ENCODE measurements at places on chromosomes 11 and 22.

DNA sequence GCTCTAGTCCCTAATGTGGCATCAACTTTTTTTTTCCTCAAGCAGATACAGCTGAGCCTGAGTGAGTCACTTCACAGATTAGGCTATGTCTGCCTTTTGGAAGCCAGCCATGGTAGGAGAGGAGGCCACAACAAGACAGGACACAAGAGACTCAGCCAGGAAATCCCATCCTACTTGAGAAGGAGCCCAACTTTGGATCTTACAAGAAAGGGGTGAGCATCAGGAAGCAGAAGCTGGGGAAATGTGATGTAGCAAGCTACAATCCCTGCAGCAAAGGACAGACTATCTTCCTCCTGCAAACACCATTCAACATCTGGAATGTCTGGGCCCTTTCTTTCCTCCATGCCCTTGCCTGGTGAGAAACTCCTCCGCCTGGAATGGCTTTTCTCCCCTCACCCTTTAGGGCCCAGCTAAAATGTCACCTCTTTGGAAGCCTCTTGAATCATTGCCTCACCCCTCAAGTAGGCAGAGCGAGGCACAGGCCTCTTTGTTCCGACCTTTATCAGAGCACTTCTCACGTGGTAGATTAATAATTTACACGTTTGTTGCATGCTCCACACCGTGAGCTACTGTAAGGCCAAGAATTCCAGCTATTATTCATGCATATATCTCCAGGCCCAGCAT lies 156.4 kb upstream of the PITPNB start:
- peak; percentile 20 for DNase-seq

GRCh38 chr11:82404981-82405380 lies 328.7 kb downstream of the FAM181B start:
- no peak for DNase-seq

DNA sequence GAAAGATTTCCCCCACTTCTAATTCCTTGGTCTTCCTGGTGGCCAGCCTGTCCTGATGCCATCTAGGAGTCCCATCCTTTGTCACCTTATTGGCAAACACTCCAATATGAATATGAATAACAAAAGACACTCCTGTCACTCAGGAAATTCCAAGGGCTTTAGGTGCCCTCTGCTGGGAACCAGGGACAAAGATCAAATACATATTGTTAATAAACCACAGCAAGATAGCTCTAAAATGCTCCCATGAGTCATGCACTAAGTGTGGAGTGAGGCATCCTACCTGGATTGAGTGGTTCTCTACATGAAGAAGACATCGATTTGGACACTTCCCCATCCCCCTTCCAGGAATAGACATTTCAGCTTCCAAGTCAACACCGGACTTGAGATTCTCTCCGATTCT lies 823.6 kb downstream of the TBC1D22A start:
- DNase-seq: no peak

GRCh38 chr22:50476868-50477267 lies 2.0 kb upstream of the SBF1 start:
- DNase-seq: no peak

DNA sequence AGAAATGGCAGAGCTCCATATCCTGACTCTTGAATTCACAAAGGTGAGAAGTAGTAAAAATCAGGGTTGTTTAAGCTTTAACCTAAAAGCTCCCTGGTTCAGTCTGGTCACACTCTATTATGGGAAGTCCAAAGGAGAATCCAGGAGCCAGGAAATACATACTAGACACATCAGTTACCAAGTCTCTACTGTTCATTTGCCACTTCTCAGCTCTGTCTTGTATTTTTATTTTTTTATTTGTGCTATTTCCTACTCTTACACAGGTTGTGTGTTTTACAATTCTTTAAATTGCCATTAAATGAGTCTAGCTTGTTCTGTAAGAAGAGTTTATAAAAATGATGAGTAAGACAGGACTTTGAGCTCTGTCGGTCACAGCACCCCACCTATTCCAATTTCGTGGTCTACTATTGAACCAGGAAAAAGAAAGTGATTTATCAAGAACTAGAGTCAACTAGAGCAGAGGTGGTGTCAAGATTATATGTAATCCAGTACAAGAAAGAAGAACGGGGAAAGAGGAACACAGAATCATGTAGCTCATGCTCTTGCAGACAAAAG lies 9.7 kb downstream of the MS4A12 start:
- no peak for DNase-seq

DNA sequence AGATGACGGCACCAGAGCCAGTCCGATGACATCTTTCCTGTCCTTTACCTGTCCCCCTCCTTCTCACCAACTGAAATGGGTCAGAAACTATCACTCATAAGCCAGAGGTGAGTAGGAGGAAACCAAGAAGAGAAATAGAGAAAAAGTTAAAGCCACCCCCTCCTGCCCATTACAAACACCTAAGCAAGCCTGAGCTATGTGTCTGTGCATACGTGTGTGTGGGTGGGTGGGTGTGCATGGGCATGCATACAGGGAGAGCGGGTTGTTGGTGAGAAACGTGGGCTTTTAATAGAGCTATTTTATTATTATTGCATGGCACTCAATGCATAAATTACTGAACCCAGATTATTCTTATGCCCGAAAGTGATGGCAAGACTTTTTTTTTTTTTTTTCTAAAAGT lies 2.6 kb downstream of the PATE4 start:
- DNase-seq: no peak

DNA sequence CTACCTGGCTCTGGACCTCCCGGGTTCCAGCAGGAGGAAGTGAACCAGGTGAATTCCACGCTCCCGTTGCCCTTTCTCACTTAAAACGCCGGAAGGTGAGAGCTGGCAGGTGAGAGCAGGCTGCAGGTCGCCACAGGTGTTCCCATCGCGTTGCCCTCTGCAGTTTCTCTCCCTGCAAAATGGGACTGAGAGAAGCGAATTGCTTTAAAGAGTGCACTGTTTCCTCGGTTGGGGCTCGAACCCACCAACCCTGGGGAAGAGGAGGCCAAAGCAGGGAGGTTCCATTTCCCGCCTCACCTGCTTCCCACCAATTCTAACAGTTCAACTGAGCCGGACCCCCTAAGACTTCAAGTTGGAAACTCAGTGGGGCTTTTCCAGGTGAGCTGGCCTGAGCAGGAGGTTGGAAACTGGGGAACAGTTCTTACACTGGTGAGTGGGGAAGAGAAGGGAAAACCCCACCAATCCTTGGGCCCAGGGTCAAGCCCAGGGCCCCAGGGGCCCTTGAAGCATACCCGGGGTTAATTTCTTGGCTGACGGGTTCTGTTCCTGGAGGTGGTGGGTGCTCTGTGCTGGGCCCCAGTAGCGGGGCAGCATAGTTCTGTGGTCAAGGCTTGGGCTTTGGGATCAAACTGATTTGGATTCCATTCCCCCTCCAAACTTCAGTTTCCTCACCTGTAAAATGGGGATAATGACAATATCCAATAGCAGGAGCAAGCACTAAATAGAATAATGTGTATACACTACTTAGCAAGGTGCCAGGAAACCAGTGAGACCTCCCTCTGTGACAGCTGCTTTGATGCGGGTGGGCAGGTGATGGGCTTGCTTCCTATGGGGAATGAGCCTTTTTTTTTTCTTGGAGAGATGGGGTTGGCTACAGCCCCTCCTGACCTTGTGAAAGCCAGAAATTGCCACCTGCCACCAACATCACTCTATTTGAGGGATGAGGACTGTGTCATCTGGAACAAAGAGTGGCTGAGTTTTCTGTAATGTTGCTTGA lies 788 bp downstream of the CD82 start:
- DNase-seq: no peak

GRCh38 chr11:93348930-93349329 lies 18.4 kb downstream of the DEUP1 start:
- no peak for DNase-seq

DNA sequence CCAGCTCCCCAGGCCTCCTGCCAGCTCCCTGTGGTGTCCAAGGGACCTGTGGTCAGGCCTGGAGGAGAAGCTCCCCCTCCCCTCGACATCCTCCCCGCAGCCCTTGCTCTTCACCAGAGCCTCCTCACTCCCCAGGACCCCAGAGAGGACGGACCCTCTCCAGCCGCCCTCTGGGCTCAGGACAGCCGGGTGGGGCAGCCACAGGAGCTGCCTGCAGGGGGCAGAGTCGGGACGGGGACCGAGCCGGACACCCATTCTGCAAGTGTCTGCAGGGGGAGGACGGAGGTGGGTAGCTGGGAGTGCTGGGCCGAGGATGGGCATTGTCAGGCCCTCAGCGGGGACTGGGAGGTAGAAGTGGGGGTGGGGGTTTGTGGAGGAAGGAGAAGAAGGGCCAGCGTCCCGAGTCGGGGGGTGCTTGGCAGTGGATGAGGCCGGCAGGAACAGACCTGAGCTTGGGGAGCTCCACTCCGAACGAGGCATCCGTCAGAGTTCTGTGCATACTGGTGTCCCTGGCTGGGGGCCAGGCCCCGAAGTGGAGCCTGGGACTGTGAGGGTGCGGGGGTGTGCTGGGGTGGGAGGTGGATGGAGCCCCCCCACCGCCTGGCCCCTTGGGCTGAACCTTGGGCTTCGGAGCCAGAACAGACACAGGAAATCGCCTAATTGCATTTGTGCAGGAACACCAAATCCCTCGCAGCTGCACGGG lies 15.2 kb downstream of the PRR33 start:
- peak; percentile 53 for DNase-seq

DNA sequence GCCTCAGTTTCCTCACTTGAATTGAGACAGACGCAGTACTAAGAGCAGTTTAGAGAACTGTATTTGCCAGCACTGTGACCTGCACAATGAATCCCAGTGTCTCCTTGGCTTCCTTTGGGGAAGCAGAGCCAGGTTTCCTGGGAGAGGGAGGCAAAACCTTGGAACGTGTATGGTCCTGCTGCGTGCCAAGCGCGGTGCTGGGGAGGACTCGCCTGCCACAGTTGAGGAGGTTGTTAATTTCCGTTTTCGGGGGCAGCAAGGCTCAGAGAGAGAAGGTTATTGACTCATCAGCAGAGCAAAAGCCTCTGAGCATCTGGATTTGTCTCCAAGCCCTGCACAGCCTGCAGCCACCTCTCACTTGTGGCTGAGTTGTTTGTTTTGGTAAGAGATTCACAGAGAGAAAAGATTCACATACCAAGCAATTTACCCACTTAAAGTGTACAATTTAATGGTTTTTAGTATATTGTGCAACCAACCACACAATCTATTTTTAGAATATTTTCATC lies 10.8 kb downstream of the SYT12 start:
- no peak for DNase-seq

DNA sequence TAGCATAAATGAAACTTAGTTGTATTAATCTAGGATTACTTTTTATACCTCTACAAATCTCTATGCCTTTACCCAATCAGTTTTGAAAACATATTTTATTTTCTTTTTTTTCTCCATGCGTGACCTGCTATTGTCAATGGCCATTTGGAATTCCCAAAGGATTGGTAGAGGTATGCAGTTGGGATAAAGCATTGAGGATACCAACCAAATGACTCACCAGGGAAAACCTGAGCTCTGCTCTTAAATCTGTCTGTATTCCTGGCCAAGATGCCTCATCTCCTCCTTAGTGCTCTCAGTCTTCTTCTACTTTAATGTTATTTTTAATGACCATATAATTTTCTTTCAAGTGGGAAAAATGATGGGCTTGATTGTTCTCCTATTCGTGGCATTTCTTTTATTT lies 61.9 kb downstream of the EHF start:
- no peak for DNase-seq

- peak; percentile 26 for DNase-seq
These were observed 313.9 kb downstream of the TMEM135 start for GRCh38 chr11:87351676-87352075.

DNA sequence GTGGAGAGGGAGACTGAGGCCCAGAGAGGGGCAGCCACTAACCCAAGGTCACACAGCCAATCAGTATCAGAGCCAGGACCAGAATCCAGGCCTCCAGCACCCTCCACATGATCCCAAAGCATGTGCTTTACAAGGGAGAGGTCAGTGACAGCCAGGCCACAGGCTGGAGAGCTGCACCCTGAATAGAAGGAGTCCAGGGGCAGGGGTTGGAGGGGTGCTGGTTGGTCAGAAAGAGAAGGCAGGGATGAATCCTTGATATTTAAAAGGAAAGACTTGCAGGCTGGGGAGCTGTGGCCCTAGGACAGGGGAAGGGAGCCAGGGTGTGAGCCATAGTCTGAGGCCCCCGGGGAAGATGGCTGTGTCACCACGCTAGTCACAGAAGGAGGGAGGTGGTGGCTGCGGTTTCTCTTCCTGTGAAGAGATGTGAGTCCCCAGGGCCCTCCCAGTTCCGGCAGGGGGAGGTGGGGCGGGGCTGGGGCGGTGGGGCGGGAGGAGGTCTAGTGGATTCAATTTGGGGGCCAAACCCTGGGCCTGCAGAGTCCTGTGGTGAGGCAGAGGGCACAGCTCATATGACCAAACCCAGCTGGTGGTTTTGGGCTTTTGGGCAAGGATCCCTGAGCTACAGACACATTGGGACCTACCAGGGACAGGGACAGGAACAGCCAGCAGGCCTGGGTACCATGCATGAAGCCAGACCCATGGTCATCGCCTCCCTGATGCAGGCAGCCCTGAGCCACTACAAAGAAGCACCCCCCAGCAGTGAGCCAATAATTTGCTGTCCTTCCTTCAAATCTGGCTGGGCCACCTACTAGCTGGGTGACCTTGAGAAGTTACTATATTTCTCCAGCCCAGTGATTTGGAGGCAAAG lies 14.0 kb downstream of the RAC2 start:
- DNase-seq: peak; percentile 96

DNA sequence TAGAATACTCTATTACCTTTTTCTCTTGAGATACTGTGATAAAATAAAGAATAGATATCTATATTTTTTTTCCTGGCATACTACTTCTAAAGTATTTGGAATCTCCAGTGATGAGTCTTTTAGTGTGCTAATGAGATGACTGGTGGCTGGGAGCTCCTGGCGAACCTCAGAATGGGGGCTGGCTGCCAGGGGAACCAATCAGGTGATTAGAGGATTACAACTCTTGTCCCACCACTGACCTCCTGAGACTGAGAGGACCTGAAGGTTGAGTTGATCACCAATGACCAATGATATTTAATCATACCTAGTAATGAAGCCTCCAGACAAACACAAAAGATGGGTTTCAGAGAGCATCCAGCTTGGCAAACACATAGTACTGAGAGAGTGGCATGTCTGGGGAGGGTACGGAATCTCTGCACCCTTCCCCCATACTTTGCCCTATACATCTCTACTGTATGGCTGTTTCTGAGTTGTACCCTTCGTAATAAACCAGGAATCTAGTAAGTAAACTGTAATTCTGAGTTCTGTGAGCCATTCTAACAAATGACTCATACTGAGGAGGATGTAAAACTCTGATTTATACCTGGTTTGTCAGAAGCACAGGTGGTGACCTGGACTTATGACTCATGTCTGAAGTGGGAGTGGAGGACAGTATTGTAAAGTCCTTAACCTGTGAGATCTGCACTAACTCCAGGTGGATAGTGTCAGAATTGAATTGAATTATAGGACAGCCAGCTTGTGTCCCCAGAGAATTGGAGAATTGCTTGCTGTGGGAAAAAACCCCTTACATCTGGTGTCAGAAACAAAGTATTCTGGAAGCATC lies 325.3 kb upstream of the LRRC4C start:
- DNase-seq: no peak

GRCh38 chr22:31295831-31296657 lies 3.8 kb upstream of the PIK3IP1 start:
- DNase-seq: peak; percentile 30
